CD8-positive, alpha-beta T cell (primary cell): ENCODE measurements at places on chromosomes 3 and 15. TPM values are rescaled to one million over a fixed set of nuclear protein-coding genes. Genes with fewer than 3 reads are reported as not detected.

Gene SOX14
- total RNA-seq, result not detected

Gene CIDEC
- not detected for total RNA-seq

Gene ARPIN
- total RNA-seq, result not detected

Gene COL7A1
- 1.6 TPM for total RNA-seq

Gene CAMKV
- not detected for total RNA-seq

Gene TGM5
- total RNA-seq, result not detected

Gene IQCB1
- total RNA-seq, result 42.2 TPM

Gene LSAMP
- total RNA-seq, result not detected

Gene IVD
- 54.9 TPM for total RNA-seq

Gene ISL2
- not detected for total RNA-seq

Gene HIGD1A
- total RNA-seq, result 11.8 TPM

Gene RAD18
- 12.1 TPM for total RNA-seq

Gene PLSCR2
- total RNA-seq, result not detected

Gene ROBO2
- not detected for total RNA-seq

Gene PAK6
- total RNA-seq, result 0.64 TPM

Gene CILP
- total RNA-seq, result 0.27 TPM

Gene FEZF2
- total RNA-seq, result not detected

Gene PROK2
- total RNA-seq, result 0.33 TPM

Gene LRRC2
- total RNA-seq, result 0.75 TPM

Gene INKA1
- total RNA-seq, result 1.00 TPM

Gene LINGO1
- total RNA-seq, result not detected

Gene CADM2
- 0.33 TPM for total RNA-seq

Gene LRTM1
- total RNA-seq, result not detected

Gene ISLR
- total RNA-seq, result not detected

Gene TF
- 0.65 TPM for total RNA-seq

Gene TNFSF10
- 3.6 TPM for total RNA-seq

Gene PDCD10
- 24.7 TPM for total RNA-seq

Gene TMC3
- not detected for total RNA-seq

Gene TSEN2
- total RNA-seq, result 5.1 TPM

Gene ENTPD3
- total RNA-seq, result not detected

Gene EEFSEC
- 10.8 TPM for total RNA-seq
